ENCODE measurements at places on chromosomes 2 and 18.

GRCh38 chr2:225494100-225494459 is 94.6 kb downstream of the NYAP2 start:
- no peak for DNase-seq

DNA sequence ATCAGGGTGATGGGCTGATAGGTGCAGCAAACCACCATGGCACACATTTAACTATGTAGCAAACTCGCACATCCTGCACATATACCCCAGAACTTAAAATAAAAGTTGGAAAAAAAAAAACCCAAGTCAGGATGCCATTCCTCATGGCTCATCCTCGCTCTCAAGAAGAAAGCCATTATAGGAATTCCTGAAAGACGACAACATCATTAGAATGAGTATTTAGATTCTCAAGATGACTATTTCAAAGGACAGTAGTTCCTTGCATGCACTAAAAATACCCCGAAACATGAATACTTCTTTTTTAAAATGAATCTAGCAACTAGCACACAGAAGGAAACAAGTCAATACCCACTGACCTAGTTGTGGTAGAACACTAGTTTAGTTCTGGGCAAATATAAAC is 285.8 kb upstream of the REV1 start:
- no peak for DNase-seq

DNA sequence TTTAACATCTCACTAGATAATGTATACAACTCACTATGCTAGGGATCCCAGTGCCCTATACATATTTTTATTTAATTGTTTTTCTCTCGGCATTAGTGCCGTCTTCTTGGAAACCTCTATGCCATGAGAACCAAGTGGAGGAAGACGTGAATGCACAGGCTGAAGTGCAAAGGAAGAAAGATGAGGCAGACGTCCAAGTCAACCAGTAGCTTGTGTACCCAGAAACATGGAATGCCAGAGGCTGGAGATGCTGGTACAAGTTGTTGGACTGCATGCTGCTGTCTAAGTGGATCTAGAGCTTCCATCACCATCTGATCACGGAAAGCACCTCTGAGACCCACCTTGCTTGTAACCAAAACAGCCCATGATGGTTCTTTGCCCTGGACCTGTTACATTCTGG is 12.5 kb upstream of the GEMIN6 start:
- DNase-seq = no peak

DNA sequence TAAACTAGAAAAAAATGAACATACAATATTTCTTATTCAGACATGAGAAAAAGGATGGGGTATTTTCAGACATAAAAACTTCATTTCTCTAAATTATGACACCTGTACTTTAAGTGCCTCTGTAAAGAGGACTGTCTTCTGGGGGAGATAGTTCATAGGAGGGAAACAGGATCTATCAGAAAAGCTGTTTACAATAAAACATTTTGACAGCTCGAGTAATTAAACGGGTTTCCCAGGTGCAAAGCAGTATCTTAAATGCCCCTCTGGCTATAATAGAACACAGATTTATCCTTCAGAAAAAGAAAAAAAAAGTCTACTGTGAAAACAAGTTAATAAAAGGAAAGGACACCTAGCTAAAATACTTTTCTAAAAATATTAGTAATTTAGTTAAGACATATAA is 311.4 kb upstream of the UBE2E3 start:
- DNase-seq = no peak

GRCh38 chr2:20608666-20609348 is 42.1 kb downstream of the HS1BP3 start:
- no peak for DNase-seq

DNA sequence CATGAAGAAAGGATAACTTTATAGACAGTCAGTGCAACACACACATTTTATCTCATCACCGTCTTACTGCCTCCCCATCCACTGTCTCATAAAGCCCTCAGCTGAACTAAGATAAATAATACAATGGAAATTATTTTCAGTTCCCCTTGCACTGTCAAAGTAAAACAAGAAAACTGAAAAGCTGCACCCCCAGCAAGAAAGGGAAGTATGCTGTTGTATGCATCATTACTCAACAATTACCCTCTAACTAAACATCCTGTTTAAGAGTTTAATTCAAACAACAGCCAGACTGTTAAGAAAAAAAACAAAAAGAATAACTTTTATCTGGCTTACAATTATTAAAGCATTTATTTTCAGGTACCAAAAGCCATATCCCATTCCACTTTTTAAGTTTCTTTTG is 25.0 kb downstream of the MPPE1 start:
- no peak for DNase-seq

DNA sequence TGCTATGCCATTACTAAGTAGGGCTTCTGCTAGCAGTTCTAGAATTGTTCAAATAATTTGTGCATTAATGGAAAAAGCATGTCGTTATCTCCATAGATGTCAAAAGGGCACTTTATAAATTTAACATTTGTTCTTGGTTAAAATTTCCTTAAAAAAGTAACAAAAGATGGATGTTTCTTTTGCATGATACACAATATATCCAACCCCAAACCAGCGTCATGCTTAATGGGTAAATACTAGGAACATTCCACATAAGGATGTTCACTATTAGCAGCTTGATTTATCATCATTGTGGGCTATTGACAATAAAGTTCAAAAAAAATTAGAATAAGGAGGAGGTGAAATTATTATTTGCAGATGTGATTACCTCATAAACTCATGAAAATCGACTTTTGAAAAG is 79.7 kb downstream of the GREB1L start:
- DNase-seq = no peak

DNA sequence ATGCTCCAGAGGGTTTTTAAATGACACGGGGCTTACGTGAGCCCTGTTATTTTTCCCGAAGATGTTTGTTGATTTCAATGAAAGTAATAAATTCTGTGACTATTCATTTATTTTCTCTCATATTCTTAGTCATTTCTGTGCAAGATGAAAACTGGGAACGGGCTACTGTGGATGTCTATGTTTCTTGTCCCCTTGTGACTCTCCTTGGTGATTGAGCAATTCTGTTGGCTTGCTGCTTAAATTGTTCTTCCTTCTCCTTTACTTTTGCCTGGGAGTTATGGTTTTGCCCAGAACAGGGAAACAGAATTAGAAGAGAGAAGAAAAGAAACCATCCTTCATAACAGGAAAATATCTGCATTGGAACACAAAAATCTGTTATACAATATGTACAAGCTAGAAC is 508.2 kb upstream of the DSEL start:
- DNase-seq = no peak

DNA sequence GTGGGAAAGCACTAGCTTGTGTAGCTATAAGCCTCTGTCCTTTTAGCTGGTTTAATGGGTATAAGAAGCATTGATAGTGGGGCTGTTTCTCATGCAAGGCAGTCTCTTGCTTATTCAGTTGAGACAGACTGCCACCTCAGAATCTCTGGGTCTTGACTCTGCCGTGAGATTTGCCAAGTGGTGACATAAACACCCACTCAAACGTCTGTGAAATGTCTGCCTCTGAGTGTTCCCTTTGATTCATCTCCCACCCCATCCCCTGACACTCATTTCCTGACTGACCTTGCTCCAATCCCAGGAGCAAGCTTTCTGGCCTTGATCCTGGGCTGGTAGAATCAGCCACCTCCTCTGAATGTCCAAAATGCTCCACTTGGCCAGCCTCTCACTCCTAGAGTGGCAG is 141.9 kb upstream of the RBMS1 start:
- no peak for DNase-seq

- no peak for DNase-seq
These were observed 136.6 kb downstream of the MTCL1 start for GRCh38 chr18:8841781-8842485.

GRCh38 chr18:6741786-6742185 is 12.3 kb downstream of the ARHGAP28 start:
- no peak for DNase-seq

GRCh38 chr2:119846021-119846420 is 86.3 kb downstream of the PTPN4 start:
- DNase-seq = no peak

- no peak for DNase-seq
These were observed 72.2 kb downstream of the DSC3 start for GRCh38 chr18:30970196-30970816.

- no peak for DNase-seq
These were observed 27.2 kb downstream of the TNS1 start for GRCh38 chr2:217975626-217976025.

GRCh38 chr2:201127570-201127969 is 11.6 kb downstream of the CFLAR start:
- DNase-seq = peak; percentile 36

- no peak for DNase-seq
These were observed 86.0 kb downstream of the ACSL3 start for GRCh38 chr2:222946700-222947287.

GRCh38 chr2:211688196-211688595 is 850.4 kb downstream of the ERBB4 start:
- DNase-seq = no peak

- DNase-seq = peak; percentile 5
These were observed 49.2 kb upstream of the NXPH2 start for GRCh38 chr2:138829326-138829919.

GRCh38 chr18:11944252-11944651 is 36.1 kb upstream of the MPPE1 start:
- no peak for DNase-seq

GRCh38 chr2:20190876-20191713 is 33.8 kb downstream of the SDC1 start:
- DNase-seq = no peak

DNA sequence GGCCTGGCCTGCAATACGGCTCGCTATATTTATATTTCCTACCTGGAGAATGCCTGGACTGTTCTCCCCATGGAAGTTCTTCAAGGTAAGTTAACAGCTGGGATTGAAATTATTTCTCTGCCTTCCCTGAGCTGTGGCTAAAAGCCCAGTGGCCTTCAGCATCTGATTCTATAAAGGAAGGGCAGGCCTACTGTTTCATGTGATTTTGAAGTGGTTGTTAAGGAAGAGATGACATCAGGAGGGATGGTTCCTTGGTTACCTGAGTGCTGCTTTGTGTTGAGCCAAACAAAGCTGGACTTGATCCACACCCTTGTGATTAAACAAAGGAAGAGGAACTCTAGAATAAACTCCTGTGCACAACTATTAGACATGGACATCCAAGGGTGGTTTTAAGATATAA is 61.6 kb downstream of the MFSD6 start:
- DNase-seq = no peak

DNA sequence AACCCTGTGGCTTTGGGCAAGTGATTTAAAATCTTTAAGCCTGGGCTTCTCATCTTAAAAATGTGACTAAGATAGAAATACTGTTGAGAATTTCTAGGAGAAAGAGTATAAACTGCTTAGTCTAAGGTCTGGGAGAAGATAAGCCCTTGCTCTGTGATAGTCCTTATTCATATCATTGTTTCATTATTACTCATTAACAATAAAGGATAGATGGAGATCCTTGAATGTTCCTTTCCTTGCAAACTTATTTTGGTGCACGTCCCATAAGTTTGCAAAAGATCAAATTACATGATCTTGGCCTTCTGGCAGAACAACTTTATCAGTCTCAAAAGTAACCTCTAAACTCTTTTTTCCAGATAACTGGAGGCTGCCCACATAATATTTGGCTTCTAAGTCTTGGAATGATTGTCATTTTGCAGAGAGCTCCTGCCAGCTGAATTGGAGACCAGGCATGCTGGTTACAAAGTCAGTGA is 138.3 kb downstream of the FAM124B start:
- DNase-seq = no peak

DNA sequence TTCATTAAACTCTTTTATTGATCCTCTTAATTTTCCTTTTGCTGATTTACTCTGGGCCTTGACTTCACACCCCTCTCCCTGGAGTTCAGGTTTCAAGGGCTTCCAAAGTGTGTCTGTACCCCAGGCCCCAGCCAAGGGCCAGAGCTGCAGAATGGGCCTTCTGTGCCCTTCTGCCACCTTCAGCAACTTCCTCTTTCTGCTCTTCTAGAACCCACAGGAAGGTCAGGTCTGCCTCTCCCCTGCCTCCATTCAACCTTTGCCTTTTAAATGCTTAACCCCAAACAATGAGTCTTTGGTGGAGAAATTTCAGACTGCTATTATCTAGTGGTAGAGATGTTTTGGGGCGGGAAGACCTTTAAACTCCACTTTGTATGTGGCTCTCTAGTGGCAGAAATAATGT is 63.1 kb downstream of the TSN start:
- DNase-seq = no peak

- no peak for DNase-seq
These were observed 37.0 kb downstream of the TMEFF2 start for GRCh38 chr2:192157776-192158175.

DNA sequence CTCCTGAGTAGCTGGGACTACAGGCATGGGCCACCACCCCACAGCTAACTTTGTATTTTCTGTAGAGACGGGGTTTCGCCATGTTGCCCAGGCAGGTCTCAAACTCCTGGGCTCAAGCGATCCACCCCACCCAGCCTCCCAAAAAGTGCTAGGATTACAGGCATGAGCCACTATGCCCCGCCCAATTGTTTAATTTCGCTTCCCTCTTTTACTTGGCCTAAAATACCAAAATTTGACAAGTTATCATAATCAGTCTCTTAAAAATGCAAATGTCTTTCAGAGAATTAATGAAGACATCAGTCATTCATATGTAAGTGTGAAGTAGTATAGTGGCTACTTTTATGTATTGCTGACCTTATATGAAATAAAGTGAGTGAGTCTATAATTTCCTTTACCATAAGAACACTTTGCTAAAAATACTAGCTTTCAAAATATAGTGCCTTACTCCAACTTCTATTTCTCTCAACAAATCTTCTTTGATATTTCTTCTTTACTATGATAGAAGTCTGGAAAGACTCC is 9.8 kb downstream of the FBXO11 start:
- DNase-seq = no peak

DNA sequence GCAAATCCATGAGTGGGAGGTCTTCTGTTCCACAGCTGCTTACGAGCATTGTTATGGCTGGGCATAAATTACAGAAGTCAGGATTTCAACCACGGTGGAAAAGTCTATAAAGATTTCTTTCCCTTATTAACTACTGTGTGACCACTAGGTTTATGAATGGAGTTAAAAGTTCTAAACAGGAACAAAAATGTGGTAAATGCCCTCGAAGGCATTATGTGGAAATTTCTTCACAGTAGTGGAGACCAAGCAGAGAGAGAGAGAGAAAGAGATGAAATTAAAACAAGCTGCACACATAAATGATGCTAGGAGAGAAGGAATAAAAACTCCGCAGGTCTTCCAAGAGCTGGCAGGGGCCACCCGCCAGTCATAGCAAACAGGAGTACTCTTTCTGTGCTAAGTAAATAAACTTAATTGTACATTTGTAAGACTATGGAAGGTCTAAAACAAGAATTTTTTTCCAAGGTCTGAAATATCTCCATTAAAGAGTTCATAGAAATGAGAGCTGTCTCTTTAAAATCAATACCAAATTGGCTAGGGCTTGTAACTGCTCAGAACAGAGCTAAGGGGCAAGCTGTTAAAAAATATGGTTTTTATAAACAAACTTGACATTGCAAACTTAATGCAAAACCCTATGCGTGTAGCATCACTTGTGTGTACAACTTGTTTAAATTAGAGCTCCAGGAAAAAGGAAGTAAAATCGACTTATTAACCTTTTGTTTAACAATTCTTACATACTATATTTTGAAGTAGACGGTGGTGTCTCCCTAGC is 438.2 kb downstream of the MEIS1 start:
- no peak for DNase-seq

- no peak for DNase-seq
These were observed 45.6 kb upstream of the SLC1A4 start for GRCh38 chr2:64943387-64944150.
